ENCODE measurements at places on chromosomes 5 and 9.

DNA sequence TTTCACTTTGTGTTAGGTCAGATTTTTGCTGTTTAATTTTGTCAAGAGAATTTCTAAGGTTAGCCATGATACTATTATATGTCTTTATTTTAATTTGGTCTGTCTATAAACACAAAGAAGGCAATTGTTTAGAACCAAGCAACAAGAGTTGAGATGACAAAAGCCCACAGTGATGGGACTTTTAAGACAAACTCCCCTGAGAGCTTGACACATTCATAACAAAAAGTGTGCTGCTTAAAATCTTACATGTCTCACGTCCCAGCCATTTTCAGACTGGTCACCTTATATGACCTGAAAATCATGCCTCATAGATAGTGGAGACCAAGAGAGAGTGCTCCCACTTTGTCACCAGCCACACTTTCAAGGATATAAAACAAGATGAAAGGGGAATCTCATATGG, 21.6 kb upstream of the NNT start:
- DNase-seq: no peak

DNA sequence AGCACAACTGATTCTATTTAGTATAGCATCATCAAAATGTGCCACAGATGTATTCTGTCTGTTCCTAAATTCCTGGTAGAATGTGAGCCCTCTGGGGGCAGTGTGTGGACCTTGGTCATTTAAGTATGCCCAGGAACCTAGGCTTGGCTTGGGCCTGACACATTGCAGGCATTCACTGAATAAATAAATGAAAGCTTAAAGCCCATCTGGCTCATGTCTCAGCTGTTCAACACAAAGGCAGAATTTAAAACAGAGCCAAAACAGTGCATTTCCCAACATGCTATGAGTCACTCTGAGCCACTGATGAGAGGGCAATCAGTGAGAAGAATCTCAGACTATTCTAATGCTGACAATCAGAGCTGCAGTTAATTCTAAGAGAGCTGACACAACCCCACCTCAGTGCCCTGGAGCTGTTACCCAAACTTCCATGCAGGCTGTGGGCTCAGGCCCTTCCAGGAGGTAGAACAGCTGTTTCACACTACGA, 8.1 kb downstream of the FAM193B start:
- DNase-seq: no peak

GRCh38 chr5:138650196-138650595, 75.0 kb upstream of the HSPA9 start:
- DNase-seq: no peak

- no peak for DNase-seq
Measured at GRCh38 chr5:89117124-89117644, 234.2 kb upstream of the MEF2C start.

GRCh38 chr5:14185326-14186058, 42.4 kb downstream of the TRIO start:
- no peak for DNase-seq

GRCh38 chr9:34986540-34987047, 3.0 kb upstream of the DNAJB5 start:
- DNase-seq: peak; percentile 58

- DNase-seq: peak; percentile 73
Measured at GRCh38 chr5:158387499-158387898, 528.6 kb upstream of the CLINT1 start.

DNA sequence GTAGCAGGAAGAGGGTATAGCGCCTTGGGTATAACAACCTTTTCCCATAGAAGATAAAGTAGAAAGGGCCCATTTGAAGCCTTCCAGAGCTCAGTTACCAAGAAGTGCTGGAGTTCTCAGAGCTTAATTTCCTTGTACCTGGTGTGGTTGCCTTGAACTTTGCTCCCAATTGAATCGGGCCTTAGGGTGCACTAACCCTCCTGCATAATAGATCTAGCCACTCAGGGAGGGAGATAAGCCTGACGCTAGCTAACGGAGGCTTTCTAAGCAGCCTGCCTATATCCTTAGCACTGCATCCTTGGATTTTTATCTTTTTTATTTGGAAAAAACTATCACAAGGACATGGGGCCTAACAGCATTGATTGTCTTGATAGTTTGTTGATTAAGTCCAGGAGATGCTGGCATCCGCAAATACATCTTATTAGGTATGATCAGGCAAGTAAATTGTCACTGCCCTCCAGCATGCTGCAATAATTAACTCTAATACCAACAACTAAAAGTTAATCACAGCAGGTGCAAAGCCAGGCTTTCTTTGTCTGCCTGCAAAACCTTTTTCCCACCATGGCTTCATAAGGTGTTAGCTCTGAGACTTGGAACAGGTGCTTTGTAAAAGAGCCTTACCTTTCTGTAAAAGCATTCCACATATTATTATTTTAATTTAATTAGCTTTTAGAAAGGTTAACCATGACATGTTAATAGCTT, 199.4 kb downstream of the SREK1 start:
- DNase-seq: no peak

DNA sequence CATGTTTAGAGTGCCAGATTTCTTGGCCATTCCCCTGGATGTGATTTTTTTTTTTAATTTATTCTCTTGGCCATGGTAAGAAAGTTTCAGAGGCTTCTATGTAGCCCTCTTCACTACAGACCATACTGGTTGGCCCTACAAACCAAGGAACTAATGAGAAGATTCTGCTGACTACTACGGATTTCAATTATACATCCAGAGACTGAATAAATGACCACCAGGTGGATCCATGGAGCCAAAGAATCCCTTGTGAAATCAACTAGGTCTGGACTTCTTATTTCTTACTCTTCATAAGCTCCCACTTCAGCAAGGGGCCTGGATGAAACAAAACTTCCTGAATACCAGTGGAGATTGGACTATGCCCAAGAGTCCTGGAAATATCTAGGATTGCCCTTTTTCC, 27.6 kb downstream of the ZNF622 start:
- no peak for DNase-seq

- no peak for DNase-seq
Measured at GRCh38 chr5:5592541-5592940, 170.1 kb downstream of the ICE1 start.

DNA sequence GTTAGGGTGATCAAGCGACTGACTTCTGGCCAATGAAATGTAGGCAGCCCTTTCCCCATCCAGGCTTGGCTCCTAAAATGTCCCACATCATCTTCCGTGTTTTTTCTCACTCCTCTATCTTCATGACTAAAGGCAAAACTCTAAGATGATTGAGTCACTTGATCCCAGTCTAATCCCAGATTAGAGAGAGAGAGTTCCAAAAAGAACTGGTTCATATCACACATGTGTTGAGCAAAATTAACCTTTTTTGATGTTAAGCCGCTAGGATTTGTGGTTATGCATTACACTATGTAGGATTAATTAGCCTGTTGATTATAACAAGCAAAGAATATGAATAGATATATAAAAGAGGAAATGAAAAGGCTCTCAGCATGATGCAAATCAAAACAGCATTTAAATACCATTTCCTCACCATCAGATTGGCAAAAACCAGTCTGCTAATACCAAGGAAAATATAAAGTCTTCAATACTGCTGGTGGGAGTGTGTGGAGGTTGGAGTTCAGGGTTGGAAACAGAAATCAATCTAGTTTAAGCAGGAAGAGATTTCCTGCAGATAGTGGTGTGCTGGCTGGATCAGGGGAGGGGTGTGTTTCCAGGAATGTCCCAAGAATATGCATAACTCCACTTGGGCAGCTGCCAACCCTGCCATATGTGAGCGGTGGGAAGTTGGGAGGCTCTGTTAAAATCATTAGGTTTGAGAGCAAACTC, 187.6 kb upstream of the S1PR3 start:
- DNase-seq: no peak

DNA sequence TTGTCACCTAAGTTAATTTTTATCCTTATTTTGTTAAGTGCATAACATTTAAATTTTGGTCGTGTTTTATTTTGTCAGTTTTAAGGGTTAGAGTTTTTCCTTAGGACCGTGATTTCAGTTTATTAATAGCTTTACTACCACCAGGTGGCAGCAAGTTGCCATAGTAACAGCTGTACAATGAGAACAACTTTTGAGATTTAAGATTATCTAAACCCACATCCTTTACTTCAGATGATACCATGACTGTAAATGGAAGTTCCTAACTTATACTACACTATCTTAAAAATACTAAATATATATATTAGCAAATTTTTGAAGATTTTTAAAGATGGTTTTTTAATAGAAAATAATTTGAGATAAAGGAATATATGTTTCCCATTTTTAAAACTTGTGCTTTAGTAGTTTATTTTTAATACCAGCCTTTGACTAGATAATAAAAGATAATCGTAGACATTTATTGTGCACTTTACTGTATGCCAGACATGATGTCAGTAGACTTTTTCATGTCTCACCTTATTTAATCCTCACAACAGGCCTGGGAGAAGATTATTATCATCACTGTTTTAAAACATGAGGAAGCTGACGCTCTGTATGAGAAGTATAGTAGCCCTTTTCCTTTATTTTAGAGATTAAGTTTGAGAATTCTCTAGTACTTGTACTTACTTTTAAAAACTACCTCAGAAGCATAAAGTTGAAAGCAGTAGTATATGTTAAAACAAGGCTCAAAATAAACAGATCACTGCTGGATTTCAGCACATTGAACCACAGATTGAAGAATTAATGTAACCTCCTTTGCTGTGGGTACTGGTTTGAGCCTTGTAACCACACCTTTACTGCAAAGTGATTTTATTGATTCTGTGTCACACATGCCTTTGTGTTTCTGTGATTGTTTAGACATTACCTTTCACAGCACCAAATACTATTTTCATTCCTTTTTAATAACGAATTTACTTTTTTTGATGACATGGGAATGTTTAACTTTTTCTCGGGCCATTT, 27.5 kb downstream of the SREK1 start:
- DNase-seq: peak; percentile 33

DNA sequence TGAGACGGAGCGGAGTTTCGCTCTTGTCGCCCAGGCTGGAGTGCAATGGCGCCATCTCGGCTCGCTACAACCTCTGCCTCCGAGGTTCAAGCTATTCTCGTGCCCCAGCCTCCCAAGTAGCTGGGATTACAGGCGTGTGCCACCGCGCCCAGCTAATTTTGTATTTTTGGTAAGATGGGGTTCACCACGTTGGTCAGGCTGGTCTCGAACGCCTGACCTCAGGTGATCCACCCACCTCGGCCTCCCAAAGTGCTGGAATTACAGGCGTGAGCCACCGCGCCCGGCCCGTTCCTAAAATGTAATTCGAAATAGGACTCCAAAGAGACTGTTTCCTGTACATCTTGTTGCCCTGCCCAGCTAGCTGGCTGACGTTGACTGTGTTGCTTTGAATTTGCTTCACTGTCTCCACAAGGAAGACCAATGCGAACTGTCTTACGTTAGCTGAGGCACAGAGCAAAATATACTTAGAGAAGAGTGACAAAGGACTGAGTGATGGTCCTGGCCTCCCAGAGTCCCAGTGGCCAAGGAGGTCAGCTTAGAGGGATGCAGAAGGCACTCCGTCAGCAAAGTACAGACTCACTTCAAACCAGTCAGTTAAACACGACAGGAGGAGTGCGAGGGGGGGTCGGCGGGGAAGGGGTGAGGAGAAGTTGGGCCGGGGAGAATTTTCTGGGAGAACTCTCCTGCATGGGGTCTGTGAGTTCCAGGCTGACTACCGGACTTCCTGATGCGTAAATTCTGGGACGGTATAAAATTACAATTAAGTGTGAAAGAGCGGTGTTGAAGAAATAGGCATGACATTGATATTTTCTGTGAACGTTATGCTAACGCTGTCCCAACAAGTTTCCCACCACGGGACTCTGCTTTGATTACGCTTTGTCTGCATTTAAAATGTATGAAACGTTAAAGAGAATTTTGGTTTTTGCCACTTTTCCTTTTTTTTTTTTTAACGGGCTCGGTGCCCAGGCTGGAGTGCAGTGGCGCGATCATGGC, 6.8 kb upstream of the TRIM41 start:
- no peak for DNase-seq

GRCh38 chr9:98391406-98391805, 136.0 kb upstream of the TBC1D2 start:
- no peak for DNase-seq

DNA sequence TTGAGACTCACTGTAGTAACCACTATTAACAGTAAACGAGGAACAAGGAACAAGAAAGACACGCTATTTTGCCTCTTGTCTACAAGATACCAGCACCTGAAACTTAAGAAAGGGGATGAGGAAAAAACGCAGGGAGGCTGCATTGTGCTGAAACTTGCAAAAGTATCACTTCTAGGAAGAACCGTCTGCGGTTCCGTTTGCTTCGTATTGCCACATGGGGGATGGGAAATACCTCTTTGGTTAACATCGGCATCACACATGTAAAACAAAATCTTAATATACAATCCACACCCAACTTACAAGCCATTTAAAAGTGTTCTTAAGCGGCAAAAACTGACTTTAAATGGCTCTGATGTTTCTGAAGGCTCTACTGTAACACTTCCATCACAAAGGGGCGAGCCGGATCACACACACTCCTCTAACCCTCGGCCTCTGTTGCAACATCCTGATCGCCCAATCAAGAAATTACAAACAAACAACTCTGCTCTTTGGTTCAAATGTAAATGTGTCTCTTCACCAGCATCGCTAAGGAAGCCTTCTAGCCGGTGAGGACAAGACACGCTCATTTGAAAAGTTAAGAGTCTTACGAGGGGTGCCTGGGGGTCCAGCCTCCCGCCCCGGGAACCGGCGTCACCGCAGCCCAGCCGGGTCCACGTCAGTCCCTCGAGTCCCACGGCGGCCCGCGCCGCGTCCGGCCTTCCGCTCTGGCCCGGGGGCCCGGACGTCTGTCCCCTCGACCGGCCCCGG, 621 bp downstream of the SEC16A start:
- DNase-seq: no peak

DNA sequence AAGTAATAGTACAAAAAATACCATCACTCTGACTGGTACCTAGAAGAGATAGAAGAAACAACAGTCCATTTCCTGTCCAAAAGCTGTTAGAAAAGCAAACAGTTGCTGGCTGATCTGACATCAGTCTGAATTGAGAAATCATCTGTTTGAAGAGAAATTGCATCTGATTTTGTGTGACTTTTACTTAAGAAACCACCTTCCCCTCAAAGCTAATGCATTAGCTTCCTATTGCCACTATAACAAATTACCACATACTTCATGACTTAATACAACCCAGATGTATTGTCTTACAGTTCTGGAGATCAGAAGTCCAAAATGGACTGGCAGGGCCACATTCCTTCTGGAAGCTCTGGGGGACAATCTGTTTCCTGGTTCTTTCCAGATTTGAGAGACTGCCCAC, 385.9 kb upstream of the TLE4 start:
- no peak for DNase-seq

DNA sequence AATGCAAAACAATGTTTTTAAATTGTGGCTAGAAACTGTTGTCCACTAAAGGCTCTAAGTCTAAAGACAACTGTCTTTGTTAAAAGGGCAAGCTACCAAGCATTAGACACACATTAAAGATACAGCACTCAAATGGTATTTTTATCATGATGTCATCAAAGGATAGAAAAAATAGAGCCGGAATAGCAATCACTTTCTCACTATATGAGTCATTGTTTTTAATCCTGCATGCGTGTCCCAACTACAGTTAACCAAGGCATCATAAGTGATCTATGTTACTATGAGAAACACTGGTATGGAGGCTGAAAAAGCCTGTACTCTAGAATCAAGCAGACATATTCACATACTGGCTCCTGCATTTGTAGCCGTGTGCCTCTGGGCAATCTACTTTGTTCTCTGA, 1.9 kb upstream of the PJA2 start:
- no peak for DNase-seq
